ENCODE measurements at places on chromosomes 6 and 20.

DNA sequence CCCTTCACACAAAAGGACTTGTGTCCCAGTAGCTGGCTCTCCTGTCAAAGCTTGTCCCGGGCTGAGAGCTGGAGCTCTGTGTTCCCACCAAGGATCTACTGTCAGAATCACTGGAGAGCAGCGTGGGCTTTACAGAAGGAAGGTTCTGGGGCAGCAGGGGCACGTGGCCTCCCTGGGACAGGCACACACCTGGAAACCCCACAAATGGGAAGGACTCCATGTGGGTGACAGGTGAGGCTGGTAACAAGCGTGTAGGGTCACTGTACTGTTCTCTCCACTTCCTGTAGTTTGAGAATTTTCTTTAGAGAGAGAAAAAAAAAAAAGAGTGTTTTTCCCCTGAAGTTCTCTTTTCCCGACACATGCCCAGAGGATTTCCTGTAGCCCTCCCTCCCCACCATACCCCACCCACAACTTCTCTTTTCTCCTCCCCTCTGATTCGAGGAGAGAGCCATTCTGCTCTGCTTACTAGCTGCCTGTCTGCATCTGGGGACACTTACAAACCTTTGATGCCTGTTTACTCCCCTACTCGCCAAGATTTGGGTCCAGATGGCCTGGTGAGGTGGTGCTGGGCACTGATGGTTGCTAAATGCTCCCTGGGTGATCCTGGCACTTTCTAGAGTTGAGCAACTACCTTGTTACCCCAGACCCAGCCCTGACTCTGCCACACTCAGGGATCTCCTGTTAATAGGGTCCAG, 84.1 kb upstream of the SIRPA start:
- peak; percentile 81 for DNase-seq

DNA sequence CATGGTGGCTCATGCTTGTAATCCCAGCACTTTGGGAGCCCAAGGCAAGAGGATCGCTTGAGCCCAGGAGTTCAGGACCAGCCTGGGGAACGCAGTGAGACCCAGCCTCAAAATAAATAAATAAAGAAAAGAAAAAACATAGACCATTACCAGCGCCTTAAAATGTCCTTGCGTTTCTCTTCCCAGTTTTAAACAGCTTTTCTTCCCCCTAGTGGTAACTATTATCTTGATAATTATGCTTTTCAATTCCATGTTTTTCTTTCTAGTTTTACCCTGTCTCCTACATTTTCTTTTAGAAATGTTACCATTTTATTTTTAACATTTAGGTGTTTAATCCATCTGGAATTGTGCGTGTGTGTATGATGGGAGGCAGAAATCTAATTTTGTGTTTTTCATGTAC, 24.4 kb downstream of the DNAH8 start:
- DNase-seq = no peak

DNA sequence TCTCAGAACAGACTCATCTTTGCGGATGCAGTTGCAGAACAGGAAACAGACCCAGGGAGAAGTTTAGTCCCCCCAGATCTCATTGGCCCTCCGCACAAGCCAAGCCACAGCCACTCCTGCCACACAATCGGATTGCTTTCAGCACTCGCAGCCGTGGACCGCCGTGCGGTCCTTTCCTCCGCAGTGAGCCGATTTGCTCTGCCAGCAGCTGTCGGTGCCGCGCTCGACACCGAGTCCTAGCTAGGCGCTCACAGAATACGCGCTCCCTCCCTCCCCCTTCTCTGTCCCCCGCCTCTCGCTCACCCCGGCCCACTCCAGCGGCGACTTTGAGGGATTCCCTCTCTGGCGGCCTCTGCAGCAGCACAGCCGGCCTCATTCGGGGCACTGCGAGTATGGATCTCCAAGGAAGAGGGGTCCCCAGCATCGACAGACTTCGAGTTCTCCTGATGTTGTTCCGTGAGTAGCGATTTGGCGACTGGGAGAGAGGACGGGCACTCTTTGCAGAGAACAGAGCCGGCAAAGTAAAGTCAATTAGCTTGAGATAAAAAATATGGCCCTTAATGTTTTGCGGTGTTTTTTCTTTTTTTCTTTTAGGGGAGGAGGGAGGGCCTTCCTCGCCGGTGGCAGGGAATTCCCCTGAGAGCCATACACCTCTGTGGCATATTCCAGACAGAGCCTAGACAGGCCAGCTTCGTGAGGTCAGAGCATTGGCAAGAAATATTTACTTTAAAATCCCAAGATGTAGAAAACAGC, at the start of gene LAMP5:
TSS of gene LAMP5 (plus strand) at position 130 of the 753 bp plus-strand sequence. CDS start at position 393, 263 bp downstream.
- DNase-seq = peak; percentile 34

DNA sequence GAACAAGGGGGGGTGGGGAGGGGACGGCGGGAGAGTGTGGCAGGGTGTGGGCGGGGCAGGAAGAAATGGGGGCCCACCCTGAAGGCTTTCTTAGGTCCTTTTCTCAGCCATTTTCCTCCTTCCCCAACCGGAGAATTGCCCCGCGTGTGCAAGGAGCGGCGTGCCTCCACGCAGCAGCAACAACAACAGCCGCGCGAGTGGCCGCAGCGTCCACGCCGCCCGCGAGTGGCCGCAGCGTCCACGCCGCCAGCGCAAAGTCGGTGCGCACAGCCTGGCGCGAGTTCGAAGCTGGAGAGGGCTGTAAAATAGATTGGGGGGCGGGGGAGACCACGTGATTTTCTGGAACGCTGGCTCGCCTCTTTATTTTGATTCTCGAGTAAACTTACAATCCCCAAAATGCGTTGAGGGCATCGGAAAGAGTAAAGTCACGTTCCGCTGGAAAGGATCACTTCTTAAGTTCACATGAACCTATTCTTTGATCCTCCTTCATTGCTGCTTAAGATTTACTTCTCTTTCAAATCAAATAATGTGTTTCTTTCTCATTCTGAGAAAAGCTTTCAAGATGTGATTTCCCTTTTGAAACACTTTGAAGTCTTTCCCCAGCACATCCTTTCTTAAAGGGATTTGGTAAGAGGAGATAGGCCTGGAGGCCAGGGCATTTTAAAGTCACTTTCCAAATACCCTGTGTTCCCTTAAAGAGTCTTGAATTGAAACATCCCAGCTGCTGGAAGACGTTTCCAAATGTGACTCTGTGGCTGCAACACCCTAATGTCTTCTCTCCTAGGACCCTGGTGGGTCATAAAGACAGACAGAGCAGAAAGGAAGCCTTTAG, 66.7 kb upstream of the ZNF217 start:
- peak; percentile 2 for DNase-seq

- DNase-seq = no peak
These were observed 116.4 kb upstream of the THBS2 start for GRCh38 chr6:169370054-169370453.

DNA sequence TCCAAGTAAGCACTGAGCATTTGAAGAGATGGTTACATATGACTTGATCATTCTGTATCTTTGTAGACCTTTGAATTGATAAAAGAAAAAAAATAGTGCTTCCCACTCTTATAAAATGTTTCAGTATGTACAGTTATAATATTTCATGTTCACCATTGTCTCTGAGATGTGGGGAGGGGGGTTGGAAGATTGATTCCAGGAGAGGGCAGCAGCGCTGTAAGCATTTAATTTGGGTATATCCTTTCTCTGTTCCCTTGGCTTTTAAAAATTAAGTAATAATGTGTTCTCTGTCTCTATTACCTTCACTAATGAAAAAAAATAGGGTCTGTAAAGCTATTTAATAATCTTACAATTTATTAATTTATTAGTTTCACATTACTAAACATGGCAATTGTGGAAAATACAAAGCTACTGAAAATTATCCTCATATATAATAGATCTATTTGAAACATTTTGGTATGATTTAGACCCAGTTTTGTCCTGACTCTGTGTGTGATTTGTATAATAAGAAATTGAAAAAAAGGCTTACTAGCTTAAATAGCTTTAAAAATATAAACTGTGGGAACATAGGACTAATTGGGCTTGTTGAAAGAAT, 341.2 kb downstream of the CDKAL1 start:
- no peak for DNase-seq

DNA sequence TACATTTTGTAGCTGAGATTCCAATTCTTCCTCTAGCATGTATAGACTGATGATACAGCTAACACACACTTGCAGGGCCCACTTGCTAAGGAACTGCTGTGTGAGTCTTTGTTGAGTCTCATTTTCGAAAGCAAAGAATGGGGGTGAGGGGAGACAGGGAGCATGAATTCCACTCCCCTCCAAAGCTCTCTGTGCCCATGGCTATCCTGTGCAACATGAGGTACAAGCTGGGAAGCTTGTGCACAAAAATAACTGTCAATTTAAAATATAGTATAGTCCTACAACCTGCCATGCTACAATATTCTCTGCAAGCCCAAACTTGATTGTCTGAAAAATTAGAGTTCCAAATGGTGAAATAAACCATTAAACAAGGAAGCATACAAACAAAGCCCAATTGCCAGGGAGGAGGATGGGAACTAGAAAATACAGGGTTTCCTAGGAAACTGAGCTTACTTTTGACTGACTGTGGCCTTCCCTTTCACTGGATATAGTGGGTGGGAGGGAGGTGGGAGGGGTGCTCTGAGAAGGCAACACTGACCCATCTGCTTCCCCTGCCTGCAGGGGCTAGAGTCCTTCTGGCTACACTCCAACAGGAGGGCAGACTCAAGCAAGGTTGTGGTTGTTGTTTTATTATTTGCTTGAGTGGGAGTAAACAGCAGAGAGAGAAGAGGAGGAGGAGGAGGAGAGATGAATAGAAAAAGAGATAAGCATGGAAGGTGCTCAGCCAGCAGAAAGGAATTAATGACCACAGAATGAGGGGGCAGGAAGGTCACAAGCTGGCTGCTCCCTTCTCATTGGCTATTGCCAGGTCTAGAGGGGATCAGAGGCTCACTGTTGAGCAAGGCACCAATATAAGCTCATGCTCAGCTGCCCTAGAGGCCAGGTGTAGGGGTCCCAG, 84.6 kb downstream of the FYN start:
- no peak for DNase-seq
